ENCODE measurements at places on chromosomes 12 and 14.

DNA sequence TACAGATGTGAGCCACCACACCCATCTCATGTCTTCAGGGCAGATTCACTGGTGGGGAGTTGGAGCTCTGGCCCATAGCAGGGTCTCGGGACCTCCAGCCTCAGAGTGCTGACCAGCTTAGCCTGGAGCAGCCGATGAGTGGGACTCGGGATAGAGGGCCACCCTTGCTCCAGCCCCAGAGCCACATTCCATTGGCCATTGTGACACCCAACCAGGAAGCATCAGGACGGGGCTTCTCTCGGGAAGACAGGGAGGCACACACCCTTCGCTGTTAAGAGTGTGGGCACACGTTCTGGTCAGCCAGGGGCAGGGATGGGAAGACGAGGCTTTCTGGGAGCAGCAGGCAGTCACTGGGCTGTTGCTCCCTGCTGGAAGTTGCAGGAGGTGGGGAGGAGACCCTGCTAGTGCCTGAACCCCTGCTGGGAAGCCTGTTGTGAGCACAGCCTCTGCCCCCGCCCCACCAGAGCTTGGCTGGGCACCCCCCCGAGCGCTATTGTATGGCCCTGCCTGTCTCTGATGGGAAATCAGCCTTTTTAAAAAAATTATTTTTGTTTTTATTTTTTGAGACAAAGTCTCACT, 1.6 kb downstream of the ADGRD1 start:
- DNase-seq, result no peak

GRCh38 chr14:104600141-104600643, 4.4 kb downstream of the TMEM179 start:
- DNase-seq, result no peak

DNA sequence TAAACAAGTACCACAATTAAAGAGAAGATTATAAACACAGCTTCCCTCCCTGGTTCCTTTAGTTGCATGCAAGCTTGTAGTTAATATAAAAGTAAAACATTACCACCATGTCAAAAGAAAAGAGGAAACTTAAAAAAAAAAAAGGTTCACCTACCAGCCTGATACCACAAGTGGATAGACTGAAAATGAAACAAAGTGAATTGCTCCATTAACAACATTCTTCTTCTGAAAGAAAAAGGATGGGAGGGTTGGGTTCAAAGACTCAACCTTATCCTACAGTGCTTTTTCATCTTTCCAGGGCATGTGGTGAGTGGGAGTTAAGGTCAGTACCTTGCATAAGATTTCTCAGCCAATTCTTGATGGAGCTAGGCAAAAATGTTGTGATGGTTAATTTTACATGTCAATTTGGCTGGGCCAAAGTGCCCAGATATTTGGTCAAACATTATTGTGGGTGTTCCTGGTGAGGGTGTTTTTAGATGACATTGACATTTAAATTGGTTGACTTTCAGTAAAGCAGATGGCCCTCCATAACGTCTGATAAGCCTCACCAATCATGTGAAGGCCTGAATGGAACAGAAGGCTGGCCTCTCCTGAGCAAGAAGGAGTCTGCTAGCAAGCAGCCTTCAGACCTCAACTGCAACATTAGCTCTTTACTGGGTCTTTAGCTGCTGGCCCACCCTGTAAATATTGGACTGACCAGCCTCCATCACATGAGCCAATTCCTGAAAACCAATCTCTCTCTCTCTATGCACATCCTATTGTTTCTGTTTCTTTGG, 28.8 kb downstream of the VCPKMT start:
- peak; percentile 46 for DNase-seq

DNA sequence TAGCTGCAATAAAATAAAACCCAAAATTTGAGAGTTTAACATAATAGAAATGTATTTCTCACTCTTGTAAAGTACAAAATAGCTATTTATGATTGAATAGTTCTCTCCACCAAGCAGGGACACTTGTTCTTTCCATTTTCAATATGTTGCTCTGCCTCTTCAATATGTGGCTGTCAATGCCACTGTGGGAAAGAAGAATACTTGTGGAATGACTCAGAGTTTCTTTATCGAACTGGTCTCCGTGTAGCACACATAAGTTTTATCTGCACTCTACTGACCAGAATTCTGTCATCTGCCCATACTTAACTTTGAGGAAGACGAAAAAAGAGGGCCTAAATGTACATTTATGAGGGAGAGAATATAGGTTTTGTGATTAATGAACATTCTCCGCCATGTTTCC, 256.9 kb downstream of the ATXN7L3B start:
- no peak for DNase-seq

DNA sequence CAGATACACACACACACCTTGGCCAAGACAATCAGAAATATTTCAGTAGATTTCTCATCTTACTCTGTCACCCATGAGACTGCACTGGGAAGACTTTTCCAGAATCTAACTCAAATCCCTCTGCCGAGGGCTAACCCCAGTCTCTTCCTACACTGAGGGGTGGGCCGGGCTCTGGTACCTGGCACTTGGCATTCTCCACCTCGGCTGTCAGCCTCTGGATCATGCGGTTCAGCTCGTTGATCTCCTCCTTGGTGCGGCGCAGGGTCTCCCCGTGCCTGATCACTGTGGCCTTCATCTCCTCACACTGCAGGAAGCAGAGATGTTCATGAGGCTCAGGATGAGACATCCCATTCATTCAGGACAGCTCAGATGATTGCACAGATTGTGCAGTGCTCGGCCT, 4.9 kb downstream of the KRT83 start:
- no peak for DNase-seq

DNA sequence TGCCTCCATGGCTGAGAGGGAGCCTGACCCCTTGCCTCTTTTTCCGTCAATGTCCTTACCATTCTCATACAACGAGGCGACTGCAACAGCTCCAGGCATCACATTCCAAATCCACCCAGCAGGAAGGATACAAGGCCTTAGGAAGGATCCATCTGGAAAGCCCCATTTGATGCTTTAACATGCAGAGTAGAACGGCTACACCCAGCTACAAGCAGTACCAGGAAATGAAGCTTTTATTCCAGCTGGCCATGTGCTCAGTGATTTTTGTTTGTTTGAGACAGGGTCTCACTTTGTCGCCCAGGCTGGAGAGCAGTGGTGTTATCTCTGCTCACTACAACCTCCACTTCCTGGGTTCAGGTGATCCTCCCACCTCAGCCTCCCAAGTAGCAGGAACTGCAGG, 124.8 kb downstream of the TMEM132D start:
- no peak for DNase-seq

- no peak for DNase-seq
Observed at GRCh38 chr14:69261761-69262331, 1.9 kb downstream of the GALNT16 start.

DNA sequence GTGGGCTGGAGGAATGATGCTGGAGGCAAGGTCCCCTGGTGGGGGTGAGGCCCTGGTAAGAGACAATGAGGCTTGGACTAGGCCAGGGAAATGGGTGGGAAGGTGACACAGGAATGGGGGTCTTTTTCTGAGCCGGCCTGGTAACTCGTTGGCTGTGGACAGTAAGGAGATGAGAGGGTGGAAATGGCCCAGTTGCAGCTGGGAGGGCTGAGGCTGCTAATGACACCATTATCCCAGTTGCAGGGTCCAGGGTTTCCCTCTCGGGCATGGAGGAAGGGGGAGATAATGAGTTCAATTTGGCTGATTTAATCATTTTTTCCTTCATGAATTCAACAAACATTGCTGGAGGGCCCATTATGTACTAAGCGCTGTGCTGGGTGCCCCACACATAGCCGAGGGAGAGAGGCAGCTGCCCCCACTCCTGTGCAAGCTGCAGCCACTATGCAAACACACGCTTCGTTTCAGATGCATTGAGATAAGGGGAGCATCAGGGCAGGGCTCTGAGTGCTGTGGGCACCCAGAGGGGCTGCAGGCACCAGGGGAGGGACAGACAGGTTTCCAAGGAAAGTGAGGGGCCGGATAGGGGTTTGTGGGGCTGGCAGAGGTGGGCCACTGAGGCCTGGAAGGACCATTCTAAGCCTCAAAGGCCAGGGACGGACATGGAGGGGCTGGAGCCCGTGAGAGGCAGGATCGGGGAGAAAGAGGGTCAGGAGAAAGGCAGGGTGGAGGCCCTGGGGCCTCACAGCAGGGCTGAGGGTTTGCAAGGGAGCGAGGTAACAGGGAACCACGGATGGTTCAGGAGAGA, 43.2 kb upstream of the MEG3 start:
- DNase-seq, result no peak

- DNase-seq, result no peak
Observed at GRCh38 chr12:132323171-132324010, 6.0 kb downstream of the GALNT9 start.
